Mesothelial cell of epicardium (in vitro differentiated cells): ENCODE measurements at places on chromosomes 11 and 22.
A peak's percentile ranks its signal among the peaks of the same experiment; 100 is the strongest.

- DNase-seq, result no peak
These were observed 221.2 kb downstream of the SBF2 start for GRCh38 chr11:10072841-10073240.

DNA sequence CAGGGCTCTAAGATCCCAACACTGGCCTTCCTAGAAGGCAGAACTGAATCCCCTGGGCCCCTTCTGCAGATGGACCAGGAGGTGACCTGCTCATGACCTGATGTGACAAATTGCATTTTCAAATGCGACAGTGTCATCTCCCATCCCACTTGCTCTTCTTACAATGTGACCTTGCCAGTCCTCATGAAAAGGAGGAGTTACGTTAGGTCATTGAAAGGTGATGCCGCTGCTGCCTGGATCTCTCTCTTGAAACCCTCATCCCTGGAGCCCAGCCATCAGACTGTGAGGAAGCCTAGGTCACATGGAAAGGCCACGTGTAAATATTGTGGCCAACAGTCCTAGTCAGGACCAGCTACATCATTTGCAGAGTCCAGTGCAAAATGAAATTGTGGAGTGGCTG lies 5.7 kb upstream of the C1QTNF4 start:
- no peak for DNase-seq

GRCh38 chr11:111400595-111400994 lies 21.5 kb upstream of the POU2AF1 start:
- no peak for DNase-seq

DNA sequence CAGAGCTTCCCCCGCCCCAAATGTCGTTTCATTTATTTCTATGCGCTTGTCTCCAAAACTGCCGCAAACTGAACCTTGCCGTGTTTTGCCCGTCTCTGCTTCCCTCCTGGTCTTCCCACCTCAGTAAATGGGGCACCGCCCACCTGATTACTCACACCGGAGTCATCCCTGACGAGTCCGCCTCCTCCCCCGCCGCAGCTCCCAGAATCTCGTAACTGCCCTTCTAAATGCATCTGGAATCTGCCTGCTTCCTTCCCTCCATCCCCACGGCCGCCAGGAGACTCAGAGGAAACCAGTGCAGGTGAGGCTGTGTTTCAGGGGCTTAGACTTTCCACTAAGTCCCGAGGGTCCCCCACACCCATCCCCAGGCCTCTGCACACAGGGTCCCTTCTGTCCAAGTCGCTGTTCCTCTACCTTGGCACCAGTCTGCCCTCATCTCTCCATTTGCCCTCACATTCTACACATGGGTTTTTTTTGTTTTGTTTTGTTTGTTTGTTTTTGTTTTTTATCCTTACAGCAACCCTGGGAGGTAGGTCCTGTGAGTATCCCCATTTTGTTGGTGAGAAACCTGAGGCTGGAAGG lies 62.6 kb upstream of the PHF21B start:
- DNase-seq, result no peak

DNA sequence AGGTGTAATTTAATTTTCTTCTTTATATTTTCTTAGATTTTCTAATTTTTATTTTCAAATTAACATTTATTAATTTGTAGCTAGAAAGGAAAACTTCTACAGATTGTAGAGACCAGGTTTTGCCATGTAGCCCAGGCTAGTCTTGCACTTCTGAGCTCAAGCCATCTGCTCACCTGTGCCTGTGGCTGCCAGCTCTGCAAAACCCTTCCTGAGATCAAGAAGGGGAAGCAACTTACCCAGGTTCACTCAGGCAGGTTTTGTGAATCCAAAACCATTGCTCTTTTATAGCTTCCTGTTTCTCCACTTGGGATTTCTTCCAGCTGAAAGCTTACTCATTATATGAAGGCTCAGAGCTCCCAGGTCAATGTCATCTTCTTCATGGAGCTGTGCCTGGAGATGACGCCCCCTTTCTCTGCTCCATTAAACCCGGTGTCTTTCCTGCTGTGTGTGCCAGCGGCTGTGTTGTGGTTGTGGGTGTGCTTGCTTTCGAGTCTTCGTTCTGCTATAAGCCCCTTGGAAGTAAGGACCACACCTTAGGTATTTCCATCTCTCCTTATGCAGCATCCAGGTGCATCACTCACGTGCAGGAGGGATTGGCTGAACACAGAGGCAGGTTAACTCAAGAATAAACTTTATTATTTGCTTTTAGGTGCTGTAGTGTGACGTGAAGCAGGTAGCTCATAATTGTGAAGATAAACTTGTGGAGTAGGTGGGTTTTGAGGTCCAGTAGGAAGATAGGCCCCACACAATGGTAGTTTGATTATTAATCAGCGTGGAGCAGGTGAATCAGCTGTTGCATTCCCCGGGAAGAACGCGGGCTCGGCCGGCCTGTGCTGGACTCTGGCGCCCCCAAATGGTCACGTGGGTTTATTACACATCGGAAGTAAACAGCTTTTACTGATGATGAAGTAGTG lies 42.2 kb upstream of the INCENP start:
- peak; percentile 89 for DNase-seq

- no peak for DNase-seq
These were observed 21.5 kb upstream of the ACR start for GRCh38 chr22:50716290-50717024.

DNA sequence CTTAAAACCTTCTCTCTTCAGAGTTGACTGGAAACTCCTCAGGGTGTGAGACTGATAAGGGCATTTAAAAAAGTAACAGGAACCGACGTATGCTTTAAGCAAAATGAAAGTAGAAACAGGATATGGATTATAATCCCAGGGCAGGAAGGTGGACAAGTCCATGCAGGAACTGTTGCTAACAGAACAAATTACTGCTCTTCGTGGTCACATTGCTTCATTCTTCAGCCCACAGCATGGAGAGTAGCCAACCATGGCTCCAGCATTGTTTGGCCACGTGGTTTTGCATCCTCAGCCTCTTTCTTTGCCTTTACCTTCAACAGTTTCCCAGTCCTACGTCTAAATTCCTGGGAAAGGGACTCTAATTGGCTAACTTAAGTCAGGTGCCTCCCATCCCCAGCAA lies 563.1 kb upstream of the ISX start:
- DNase-seq, result no peak

DNA sequence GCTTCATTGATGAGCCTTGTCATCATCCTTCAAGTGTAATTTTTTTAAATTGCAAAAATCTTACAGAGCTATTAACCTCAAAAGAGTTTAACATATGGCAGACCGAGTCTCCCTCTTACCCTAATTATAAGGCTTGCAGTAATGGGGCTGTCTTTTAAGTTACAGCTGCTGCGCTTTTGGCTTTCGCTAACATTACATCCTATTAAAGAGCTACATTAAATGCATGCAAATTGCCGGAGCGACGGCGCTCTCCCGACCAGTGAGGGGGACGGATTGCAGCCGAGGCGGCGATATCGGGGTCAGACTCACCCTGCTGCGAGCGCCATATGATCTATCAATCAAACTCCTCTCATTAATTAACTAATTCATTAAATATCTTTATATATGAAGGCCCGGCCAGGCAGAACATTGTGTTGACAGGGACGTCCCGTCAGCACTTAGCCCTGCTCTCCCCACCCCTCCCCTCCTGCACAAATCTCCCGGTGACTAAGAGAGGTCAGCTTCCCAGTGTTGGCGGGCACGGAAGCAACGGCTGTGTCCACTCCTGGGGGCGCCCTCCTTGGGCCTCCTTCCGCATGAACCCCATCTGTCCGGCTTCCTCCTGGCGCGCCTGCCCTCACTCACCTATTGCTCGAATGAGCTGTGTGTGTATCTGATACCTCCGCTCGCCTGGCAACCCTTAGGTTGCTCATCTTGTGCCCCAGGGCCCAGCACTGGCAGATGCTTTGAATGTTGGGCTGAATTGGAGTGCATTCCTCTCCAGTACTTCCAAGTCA lies 156.0 kb upstream of the CADM1 start:
- no peak for DNase-seq

- no peak for DNase-seq
These were observed 10.1 kb upstream of the ANAPC15 start for GRCh38 chr11:72122607-72123006.

GRCh38 chr22:44335903-44336803 lies 23.4 kb upstream of the SHISAL1 start:
- DNase-seq, result no peak

- DNase-seq, result no peak
These were observed 16.1 kb downstream of the TUB start for GRCh38 chr11:8097062-8097461.
